ENCODE measurements at places on chromosomes 3 and 15.
A peak's percentile ranks its signal among the peaks of the same experiment; 100 is the strongest.

- DNase-seq: no peak
Measured at GRCh38 chr3:112568642-112569041, 6.8 kb downstream of the SLC35A5 start.

DNA sequence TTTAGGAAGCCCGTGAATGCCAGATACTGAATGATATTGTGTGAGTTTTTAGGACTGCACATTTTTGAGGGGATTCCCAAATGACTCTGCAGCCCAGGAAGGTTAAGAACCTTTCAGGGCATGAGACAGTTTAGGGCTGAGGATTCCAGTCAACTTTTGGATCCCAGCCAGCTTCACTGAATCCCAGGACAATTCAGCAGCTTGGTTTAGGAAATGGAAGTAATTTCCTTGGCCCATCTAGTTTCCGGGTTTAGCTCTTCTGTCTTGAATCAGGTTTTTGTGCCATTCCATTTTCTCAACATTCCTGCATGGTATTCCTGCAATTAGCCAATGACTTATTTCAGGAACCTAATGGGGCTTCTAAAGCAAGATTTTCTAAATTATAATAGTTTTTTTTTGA lies 253.9 kb downstream of the LSAMP start:
- no peak for DNase-seq

- no peak for DNase-seq
Measured at GRCh38 chr15:98230975-98231374, 270.5 kb downstream of the ARRDC4 start.

GRCh38 chr3:181176601-181177000 lies 187.1 kb upstream of the DNAJC19 start:
- peak; percentile 33 for DNase-seq

DNA sequence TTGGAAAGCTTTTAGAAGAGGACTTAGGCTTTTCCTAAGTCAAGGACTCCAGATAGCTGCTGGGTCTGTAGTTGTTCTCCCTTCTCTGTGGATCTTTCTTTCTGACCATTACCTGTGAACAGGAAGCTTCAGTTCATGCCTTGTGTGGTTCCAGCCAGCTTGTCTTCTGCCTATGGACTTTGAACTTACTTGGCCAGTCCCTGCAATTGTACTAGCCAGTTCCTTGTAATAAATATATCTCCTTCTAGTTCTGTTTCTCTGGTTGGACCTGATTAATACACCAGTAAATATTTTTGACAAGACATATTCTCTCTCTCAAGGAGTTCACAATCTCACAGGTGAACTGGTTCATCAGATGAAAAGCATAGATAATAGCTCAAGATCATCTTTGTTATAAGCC lies 341.3 kb upstream of the DPPA4 start:
- no peak for DNase-seq

DNA sequence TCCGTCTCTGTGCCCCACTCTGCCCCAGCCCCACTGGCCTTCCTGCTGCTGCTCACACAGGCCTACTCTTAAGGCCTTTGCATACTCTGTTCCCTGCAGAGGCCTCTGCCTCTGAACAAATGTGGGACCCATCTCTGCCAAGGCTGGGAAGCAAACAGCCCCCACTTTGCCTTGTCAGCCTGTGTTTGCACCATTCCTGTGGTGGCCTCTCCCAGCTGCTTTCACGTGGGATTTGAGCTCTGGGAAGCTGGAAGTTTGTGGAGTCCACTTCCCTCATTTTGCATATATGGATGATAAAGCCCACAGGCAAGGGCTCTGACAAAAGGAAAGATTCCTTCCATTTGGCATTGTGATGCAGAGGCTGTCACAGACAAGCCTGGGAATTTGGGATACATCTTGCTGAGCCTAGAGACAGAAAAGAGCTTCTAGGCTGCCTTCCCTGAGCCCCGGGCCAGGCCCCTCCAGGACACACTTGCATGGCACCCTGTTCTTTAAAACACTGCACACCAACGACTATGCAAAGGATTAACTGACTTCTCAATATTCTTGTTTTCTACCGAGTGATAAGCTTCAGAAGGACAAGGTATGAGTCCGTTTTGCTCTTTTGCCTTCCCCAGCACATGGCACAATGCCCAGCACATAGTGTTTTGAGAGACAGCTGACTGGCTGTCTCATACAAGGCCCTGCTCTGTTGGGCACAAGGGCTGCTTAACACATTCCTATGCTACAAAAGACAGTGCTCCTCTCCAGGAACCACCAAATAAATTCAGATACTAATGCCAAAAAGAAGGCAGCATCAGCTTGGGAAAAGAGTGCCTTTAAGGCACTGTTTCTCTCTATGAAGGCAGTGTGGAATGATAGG lies 120.7 kb upstream of the TOPAZ1 start:
- DNase-seq: no peak

GRCh38 chr3:98954791-98955604 lies 53.5 kb upstream of the DCBLD2 start:
- DNase-seq: no peak

DNA sequence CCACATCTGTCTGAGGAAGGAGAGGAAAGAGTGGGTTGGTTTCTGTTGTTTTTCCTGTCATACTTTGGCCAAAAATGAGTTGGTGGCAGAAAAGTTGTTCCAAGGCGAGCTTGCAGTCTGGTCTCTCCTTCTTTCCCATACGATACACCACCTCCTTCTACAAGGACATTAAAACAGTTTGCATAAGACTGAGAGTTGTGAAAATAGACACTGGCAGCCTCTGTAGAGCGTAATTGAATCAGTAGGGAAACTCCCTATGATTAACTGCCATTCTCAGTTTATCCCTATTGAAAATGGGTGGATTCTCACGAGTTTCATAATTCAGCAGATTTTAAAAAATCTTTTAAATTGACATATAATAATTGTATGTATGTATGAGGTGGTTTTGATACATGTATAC lies 3.7 kb upstream of the LSG1 start:
- DNase-seq: no peak

GRCh38 chr3:114093596-114093995 lies 37.1 kb downstream of the QTRT2 start:
- peak; percentile 23 for DNase-seq
